Fibroblast of pulmonary artery (primary cell): ENCODE measurements at places on chromosomes 1 and 21.

GRCh38 chr1:58287894-58288623, 258.5 kb downstream of the OMA1 start:
- DNase-seq, result no peak

GRCh38 chr21:40736145-40736544, 110.8 kb downstream of the DSCAM start:
- no peak for DNase-seq

GRCh38 chr1:154777154-154777553, 92.9 kb downstream of the KCNN3 start:
- DNase-seq, result no peak

GRCh38 chr1:158932171-158932570, 819 bp downstream of the PYHIN1 start:
- no peak for DNase-seq

DNA sequence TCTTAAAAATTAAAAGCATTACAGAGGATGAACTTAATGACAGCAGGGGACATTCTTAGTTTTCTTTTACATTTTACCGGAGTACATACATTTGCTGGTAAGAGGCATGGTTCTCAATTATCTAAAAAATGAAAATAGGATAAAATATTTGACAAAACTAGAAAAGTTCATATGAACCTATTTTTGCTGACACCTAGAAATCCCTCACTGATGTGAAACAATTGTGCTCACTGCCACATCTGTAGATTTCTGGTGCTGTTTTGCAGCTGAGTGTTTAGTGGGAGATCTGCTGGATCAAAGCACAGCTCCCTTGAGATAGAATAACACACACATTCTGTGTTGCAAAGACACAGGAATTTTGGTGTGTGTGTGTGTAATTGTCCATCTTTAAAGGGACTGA, 392.9 kb upstream of the B3GALT2 start:
- DNase-seq, result no peak

- DNase-seq, result no peak
These were observed 159.9 kb downstream of the SNX7 start for GRCh38 chr1:98821379-98821778.

- DNase-seq, result no peak
These were observed 157.7 kb downstream of the PIK3R3 start for GRCh38 chr1:45974541-45975269.

DNA sequence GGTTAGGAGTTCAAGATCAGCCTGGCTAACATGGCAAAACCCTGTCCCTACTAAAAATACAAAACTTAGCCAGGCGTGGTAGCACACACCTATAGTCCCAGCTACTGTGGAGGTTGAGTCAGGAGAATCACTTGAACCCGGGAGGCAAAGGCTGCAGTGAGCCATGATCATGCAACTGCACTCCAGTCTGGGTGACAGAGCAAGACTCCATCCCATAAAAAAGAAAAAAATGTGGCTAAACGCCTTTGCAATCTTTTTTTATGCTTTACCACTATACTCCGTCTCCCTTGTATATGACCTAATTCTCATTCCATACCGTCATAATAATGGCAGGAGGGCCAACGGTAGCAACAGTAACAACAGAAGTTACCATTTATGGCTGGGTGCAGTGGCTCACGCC, 109.5 kb downstream of the ASH1L start:
- no peak for DNase-seq

DNA sequence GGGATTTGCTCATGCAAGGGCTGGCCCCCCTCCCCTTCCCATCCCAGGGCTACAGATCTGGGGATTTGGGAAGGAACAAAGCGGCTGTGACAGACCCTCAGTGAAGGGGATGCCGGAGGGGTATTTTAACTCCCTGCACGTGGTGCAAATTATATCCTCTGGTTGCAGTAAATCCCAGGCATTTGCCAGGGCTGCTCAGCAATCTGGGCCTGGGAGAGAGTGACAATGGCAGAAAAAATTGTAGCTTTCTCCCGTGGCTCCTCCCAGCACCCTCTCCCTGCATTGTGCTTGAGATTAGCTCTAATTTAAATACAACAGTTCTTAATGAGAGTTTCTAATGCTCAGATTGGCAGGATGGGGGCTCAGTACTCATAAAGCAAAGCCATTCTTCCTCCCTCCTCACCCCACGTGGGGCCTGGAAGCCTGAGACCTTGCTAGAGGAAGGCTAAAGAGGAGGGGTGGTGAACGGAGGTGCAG, 129.9 kb upstream of the CD34 start:
- no peak for DNase-seq

GRCh38 chr1:24754229-24754628, 9.0 kb downstream of the CLIC4 start:
- peak; percentile 76 for DNase-seq

DNA sequence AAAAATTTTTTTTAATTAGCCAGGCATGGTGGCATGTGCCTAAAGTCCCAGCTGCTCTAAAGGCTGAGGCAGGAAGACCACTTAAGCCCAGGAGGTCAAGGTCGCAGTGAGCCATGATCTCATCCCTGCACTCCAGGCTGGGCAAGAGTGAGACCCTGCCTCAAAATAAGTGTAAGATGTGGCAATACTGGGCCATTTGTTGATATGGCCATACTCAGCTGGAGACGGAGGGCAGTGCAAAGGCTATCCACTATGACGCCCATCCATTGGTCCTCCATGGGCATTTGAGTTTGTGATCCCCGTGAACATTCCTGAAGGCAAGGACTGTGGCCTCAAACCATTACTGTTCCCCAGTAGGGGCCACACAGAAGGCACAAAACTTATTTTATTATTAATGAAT, 1.5 kb downstream of the CASP9 start:
- DNase-seq, result no peak

GRCh38 chr1:30816211-30817076, 58.9 kb upstream of the LAPTM5 start:
- DNase-seq, result peak; percentile 62

GRCh38 chr1:247574664-247575063, 13.5 kb upstream of the OR2G2 start:
- DNase-seq, result no peak

DNA sequence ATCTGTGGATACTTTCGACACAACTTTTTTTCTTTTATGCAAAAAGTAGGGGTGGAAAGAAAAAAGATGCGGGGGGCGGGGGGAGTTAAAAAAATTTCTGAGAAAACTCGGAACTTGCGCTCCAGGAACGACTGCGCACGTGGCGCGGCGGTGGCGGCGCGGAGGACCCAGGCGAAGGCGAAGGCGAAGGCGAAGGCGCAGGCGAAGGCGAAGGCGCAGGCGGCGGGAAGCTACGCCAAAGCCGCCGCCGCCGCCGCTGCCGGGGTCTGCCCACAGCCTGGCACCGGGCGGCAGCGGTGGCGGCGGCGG, 208 bp upstream of the BARHL2 start:
- DNase-seq, result no peak

GRCh38 chr1:217026531-217026930, 303.3 kb upstream of the ESRRG start:
- no peak for DNase-seq

DNA sequence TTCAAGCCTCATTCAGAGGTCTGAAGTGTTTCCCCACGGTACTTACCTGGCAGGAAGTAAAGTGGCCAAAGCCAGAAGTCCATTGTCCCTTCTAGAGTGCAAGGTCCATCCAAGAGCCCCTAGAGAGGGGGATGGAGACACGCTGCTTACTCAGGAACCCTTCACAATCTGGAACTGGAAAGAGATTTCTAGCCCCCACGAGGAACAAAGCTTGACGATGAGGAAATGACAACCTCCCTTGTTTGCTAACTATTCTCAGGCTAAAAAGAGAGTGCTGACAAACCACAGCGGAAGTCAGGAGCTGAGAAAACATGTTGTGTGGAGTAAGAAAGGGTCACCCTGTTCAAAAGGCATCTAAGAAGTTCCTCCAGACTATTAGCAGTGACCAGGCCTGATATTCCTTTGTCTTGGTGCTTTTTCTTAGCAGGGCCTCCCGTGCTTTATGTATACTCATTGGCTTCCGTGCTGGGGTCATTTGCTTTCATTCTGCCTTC, at the start of gene FCMR:
FCMR (minus strand) TSS at position 170 of the 494 bp plus-strand sequence; CDS start at position 83, 87 bp downstream.
- peak; percentile 69 for DNase-seq

DNA sequence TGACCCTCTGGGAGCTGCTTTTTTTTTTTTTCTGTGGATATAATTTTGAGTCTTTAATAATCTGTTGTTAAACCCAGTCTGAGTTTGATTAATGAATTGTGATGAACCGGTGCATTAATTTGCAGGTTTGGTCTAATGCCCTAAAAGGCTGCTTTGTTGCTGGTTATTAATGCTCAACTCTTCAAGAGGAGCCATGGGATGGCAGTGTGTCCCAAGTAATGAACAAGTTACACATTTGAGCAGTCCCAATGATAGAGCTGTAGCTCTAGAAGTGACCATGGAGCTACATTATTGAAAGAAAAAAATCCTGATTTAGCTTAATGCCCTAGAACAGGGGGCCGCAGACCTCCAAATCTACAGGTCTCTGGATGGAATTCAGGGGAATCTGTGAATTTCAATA, 53.1 kb downstream of the RWDD3 start:
- DNase-seq, result no peak

- no peak for DNase-seq
These were observed 32.4 kb downstream of the CDK18 start for GRCh38 chr1:205536759-205537361.

DNA sequence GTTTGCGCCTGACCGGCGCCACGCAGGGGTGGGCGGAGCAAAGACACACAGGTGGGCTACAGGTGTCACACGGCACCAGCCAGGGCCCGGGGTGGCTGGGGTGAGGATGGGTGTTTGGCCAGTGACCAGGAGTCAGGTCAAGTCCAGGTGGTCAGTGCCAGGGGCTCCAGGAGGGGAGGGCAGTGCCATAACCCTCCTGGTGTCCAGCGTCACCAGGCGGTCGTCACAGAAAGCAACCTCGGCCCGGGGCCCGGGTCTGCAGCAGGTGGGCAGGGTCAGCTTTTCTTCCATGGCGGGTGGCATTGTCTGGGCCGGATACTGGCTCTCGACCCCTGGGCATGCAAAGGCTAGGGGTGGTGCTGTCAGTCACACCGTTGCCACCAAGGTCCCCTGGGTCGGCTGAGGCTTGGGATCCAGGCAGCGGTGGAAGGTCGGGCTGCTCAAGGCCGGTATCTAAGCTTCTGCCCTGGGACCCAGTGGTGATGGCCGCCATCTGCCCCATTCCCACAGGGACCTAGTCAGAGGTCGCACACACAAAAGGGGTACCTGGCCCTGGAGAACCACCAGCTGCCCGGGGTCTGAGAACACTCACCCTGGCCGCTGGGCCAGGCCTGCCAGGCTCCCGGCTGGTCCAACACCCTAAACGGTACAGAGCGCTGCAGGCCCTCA, 1.8 kb downstream of the FNDC10 start:
- DNase-seq, result no peak

GRCh38 chr1:205510308-205510950, 6.0 kb downstream of the CDK18 start:
- no peak for DNase-seq

DNA sequence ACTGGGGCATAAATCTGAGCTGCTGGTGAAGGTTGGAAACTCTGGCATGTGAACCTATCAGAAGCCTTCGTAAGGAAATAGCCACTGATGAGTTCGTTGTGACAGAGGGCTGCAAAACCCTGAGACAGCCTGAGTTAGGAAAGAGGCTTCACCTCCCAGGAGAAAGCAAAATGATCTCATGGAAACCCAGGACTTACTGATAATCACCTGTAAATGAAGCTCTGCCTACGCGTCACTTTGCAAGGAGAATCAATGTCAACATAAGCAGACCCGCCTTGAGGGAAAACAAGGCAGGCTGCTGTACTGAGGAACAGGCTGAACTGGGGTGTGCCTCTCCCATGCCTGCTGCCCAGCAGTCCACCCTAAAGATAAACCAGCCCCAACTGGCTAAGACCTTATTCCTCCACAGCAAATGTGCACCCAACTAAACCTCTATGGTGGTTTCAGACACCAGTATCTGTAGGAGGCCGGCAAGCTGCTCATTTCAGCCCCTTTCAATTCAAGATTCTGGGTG, 46.8 kb upstream of the SLC44A3 start:
- no peak for DNase-seq

DNA sequence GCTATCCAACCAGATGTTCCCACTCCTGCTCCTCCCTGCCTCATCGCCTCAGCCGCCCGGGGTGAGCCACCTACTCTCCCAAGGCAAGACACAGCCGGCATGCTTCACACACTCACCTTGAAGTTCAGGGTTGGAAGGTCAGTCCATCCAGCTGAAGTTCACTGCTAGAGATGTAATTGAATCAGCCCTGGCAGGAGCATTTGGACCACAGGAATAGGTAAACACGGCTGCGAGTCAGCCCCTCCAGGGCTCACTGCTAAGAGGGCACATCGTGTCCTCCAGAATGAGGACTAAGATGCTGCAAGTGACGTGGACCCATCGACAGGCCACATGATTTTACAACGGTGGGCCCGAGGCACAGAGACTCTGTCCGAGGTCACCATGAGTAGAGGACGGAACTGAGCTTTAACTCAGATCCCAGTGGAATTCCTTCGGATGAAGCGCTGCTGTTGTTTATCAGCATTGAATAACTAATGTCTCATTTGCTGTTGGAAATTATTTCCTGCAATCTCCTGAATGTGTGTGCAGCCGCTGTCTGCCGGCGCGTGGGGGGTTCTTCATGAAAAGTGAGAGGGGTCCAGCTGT, 41.9 kb downstream of the RSPH1 start:
- DNase-seq, result no peak

DNA sequence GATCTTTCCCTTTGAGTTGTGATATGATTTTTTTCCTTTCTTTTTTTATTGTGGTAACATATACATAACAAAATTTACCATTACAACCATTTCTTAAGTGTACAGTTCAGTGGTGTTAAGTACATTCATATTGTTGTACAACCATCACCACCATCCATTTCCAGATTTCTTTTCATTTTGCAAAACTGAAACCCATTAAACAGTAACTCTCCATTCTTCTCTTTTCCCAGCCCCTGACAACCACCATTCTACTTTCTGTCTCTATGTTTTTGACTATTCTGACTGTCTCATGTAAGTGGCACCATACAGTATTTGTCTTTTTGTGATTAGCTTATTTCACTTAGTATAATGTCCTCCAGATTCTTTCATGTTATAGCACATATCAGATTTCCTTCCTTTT, 30.3 kb downstream of the CEP350 start:
- no peak for DNase-seq

- peak; percentile 53 for DNase-seq
These were observed 52.7 kb upstream of the WASF2 start for GRCh38 chr1:27542463-27543273.
